ENCODE measurements at places on chromosomes 5 and 9.

DNA sequence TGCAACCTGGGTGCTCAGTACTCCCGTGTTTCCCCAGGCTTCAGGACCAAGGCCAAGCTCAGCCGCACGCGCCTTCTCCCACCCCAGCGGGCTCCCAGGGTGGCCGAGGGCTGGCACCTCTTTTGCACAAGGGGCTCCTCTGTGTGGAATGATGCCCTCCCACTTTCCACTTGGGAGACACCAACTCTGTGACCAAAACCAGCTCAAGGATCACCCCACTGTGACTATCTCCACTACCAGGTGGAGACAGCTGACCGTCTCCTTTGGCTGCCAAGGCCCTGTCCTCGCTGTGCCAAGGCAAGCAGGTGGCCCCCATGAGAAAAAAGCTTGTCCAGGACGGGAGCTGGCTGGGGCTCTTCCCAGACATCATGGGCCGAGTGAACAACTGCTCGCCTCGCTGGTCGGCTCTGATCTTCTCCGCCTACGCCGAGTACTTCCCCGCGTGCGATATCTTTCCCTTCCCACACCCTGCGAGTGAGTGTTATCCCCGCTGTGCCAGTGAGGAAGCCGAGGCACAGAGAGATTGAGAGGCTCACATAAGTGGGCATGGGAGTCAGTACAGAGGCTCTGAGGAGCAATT is 132.8 kb downstream of the ZNF354C start:
- no peak for DNase-seq

DNA sequence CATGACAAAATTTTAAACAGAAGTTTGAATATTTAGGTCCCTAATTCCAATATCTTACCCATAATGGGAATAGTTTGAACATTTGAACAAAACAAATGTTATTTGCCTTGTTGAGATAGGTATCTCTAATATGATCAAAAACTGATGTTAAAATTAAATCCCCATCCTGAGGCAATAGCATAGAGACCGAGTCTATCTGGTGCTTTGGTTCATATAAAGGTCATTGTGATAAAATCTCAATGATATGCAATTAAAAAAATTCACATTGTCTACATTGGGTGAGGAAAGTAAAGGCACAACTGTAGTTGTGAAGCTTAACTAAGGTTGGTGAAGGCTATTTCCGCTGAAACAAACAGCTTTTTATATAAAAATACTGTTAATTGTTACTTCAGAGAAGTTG is 318.3 kb downstream of the CAAP1 start:
- DNase-seq: no peak

- DNase-seq: no peak
These were observed 115.8 kb downstream of the BNC2 start for GRCh38 chr9:16754662-16755061.

- DNase-seq: no peak
These were observed 382.1 kb downstream of the CDH18 start for GRCh38 chr5:19605846-19606407.

- peak; percentile 62 for DNase-seq
These were observed 33.0 kb upstream of the PANK3 start for GRCh38 chr5:168612123-168612522.

GRCh38 chr9:18761742-18762300 is 271.2 kb downstream of the SAXO1 start:
- DNase-seq: no peak

- no peak for DNase-seq
These were observed 13.5 kb downstream of the SETX start for GRCh38 chr9:132341177-132341840.

GRCh38 chr5:179470201-179470600 is 80.2 kb upstream of the RUFY1 start:
- DNase-seq: no peak

GRCh38 chr9:95605816-95606488 is 89.2 kb upstream of the PTCH1 start:
- no peak for DNase-seq

DNA sequence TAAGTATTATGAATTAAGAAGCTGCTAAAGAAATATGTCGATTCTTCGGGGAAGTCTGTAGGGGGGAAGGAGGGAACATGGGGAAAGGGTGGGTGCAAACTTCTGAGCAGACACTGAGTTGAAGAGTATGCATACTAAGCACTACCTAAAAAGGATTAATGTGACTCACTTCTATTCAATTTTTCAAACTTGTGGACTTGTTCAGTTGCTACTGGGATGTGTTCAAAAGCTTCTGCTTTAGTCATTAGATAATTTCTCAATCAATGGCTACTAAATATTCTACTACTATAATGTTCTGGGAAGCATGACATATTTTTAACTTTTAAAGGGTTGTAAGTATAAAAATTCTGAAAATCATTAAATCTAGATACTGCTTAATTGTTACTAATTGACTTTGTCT is 109.7 kb upstream of the FER start:
- no peak for DNase-seq

Measured in kidney glomerular epithelial cell (primary cell).